ENCODE measurements at places on chromosomes 5 and 9. TPM values are rescaled to one million over a fixed set of nuclear protein-coding genes. Genes with fewer than 3 reads are reported as not detected.
A peak's percentile ranks its signal among the peaks of the same experiment; 100 is the strongest.

GRCh38 chr5:75482482-75482881 is 28.9 kb downstream of the CERT1 start:
- no peak for DNase-seq

GRCh38 chr9:98983295-98984268 is 39.9 kb downstream of the COL15A1 start:
- no peak for DNase-seq

Gene ABCA1
- 87.3 TPM for total RNA-seq

Gene LMBRD2
- 12.0 TPM for total RNA-seq

Gene C5orf52
- total RNA-seq = not detected

DNA sequence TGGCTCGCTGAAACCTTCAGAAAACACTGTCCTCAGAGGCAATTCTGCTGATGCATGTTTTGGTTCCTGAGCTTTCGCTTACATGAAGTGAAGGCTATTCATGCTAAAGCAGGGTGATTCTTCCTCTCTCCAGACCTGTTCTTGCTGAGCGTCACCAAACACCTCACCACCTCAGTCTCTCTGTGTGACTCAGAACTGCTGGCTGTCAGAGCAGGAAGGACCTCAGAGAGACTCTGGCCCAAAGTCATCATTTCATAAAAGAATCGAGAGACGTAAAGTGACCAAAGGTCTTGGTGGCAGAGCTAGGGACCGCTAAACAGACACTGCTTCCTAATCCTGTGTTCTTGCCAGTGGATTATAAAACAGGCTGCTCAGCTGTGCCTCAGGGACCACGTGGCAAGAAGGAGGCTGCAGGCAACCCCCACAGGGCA is 73.8 kb downstream of the LHFPL2 start:
- DNase-seq = no peak

DNA sequence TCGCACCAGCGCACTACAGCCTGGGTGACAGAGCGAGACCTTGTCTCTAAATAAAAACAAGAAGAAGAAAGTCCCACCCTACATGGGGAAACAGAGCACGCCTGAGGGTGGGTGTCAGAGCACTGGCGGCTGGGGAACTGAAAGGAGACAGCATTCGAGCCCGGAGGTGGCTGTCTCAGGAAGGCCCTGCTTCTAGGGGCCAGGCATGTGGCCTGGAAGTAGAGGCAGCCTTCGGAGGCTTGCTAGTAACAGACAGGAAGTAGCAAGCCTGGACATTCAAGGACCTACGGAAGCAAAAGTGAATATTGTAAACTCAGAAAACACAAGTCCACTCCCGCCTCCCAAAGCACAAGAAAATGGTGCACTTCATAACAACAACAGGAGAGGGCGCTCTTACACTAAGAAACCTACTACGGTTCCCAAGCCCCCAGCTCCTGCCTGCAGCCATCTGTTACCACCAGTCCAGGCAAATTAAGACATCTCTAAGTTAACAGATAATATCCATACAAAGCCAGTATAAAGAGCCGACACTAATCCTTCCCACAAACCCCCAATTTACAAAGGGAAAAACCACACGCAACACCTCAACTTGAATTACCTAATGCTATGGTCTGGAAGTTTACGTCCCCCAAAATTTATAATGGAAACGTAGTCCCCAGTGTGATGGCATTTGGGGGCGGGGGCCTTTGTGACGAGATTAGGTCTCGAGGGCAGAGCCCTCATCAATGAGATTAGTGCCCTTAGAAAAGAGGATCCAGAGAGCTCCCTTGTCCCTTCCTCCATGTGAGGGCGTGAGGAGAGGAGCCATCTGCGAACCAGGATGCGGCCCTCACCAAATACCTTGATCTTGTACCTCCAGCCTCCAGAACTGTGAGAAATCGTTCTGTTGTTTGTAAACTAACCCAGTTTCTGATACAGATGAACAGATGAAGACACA is 7.7 kb downstream of the RASGEF1C start:
- DNase-seq = no peak

DNA sequence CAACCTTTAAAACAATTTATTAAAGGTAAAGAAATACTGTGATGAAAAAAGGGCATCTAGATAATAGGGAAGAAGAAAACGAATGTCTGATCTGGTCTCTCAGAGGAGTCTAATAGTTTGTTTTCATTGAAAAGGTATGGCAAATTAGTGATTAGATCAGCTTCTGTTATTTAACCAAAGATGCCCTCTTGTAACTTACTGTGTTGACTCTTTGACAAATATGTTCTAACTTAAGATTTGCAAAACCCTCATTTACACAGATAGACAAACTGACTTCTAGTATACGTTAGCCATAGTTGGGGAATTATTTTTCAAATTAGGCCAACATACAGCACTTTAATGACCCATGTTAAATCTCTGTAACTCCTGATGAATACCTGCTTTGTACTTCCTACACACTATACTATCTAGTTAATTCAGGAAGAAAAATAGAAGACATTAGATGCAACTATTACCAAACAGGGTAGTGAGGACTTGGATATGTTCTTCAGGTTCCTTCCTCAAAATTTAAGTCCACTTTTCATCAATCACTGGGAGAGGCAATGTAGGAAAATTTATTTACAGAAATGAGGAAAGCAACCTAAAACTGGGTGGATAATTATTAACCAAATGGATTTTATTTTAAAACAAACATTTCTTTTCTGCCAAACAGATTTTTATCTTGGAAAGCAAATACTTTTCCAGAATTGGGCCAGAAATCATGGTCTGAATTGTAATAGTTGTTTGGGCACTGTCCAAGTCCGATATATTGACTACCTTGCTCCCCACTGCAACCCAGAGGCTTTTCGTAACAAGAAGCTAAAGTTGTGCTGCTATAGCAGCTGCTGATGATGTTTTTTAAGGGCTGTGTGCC is 66.4 kb upstream of the PPP2R2B start:
- DNase-seq = no peak

- DNase-seq = no peak
These were observed 13.7 kb upstream of the TRIM32 start for GRCh38 chr9:116673375-116673774.

Gene NSD1
- 35.5 TPM for total RNA-seq

DNA sequence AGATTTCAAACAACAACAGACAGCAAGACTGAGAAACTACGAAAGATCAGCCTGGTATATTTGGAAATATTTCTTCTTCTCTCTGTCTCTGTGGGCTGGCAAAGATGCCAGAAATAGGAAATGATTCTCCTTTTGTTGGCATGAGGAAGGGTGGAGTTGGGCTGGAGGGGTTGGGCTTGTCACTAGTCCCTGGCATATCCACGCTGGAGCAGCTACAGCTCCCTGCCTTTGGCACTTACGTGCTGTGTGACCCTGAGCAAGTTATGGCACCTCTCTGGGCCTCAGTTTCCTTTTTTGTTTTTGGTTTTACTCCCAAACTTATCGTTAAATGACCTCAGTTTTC is 354 bp upstream of the KCNMB1 start:
- no peak for DNase-seq

Gene LRRC14B
- not detected for total RNA-seq

- no peak for DNase-seq
These were observed at the start of gene PTGS1 for GRCh38 chr9:122370869-122371755. Gene PTGS1, plus strand, starts transcription at chr9:122371024. Its CDS starts 61 bp downstream, at chr9:122371085.

DNA sequence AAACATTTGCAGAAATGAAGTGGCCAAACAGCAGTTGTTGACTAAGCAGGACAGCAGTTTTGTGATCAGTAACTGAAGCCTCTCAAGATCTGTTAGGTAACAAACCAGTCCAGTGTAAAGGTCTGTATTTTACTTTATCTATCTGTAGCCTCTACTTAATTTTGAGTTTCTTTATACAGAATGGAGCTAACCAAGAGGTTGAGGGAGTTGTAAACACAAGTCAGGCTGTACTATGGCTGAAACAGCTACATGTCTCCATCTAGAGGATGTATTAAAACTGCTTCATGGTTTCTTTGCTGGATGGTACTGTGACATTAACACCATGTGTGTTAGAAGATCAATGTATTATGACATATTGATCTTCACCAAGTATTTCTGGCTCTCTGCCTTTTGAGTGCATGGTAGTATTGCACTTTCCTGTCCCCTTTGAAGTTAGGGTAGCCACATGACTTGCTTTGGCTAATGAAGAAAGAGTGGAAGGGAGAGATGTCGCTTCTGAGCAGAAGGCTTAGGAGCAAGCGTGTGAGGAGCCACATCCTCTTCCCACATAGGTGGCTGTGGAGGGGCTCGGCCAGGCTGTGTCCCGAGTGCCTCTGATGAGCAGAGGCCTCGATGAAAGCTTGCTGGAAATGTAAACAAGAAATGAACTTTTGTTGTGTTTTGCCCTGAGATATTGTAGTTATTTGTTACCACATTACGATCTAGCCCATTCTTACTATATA is 105.6 kb upstream of the PCA3 start:
- no peak for DNase-seq

DNA sequence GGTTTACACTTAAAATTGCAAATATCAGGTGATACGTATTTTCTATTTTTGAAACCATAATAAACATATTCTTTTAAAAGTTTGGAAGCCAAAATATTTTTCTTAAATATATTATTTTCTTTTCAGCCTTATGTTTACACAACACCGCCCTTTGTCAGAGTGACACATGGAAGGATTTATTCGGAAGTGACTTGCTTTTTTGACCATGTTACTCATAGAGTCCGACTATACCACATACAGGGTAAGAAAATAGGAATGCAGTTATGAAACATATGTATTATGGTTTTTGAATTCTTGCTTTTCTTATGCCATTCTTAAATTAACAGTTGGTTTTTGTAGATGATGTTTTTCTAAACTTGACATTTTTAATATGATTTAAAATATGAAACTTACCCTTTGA is 133.9 kb downstream of the MAN2A1 start:
- no peak for DNase-seq

Gene FOXD4L6
- not detected for total RNA-seq

GRCh38 chr5:96256795-96257470 is 176.1 kb downstream of the PCSK1 start:
- DNase-seq = no peak

- DNase-seq = peak; percentile 29
These were observed at the start of gene FBXL7 for GRCh38 chr5:15499528-15500324. Gene FBXL7, plus strand, starts transcription at chr5:15500180.

GRCh38 chr5:142150431-142150830 is 41.9 kb downstream of the NDFIP1 start:
- no peak for DNase-seq

GRCh38 chr5:152689250-152689711 is 284.2 kb upstream of the NMUR2 start:
- DNase-seq = no peak

GRCh38 chr9:12813960-12814876 is 39.4 kb downstream of the LURAP1L start:
- DNase-seq = no peak

DNA sequence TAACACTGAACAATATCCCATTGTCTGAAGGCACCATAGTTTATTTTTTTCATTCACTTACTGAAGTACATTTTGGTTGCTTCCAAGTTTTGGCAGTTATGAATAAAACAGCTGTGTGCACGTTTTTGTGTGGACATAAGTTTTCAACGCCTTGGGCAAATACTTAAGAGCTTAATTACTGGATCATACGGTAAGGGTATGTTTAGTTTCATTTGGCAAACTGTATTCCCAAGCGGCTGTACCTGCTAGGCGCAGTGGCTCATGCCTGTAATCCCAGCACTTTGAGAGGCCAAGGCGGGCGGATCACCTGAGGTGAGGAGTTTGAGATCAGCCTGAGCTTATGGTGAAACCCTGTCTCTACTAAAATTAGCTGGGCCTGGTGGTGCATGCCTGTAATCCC is 63.7 kb upstream of the FAM120A start:
- no peak for DNase-seq

- DNase-seq = no peak
These were observed 100.7 kb downstream of the DRD1 start for GRCh38 chr5:175343308-175343707.

GRCh38 chr5:18720002-18720401 is 1085.7 kb downstream of the TAF11L14 start:
- DNase-seq = no peak

- DNase-seq = no peak
These were observed 80.3 kb upstream of the FST start for GRCh38 chr5:53399926-53400697.

- DNase-seq = no peak
These were observed 456.2 kb downstream of the RASEF start for GRCh38 chr9:82606492-82607382.

Gene OSMR
- total RNA-seq = 106 TPM

- DNase-seq = no peak
These were observed 74.4 kb upstream of the EQTN start for GRCh38 chr9:27371382-27371781.

Gene ARL14EPL
- not detected for total RNA-seq

Gene NME5
- not detected for total RNA-seq

DNA sequence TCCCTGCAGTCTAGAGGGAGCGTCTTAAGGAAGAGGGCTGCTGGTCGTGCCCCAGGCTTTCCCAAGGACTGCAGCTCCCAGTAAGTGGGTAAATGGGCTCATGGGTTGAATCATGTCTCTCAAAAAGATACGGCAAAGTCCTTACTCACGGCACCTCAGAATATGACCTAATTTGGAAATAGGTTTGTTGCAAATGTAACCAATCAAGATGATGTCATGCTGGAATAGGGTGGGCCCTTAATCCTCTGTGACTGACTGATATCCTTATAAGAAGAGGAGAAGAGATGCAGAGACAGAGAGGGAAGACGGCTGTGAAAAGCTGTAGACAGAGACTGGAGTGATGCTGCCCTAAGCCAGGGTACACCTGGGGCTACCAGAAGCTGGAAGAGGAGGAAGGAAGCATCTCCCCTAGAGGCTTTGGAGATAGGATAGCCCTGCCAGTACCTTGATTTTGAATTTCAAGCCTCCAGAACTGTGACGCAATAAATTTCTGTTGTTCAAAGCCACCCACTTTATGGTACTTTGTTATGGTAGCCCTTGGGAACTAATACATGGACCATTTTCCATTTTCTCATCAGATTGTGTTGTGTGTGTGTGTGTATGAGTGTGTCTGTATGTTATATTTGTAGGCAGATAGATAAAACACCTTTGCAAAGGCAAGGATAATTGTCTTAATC is 15.0 kb downstream of the GALNT10 start:
- DNase-seq = no peak

DNA sequence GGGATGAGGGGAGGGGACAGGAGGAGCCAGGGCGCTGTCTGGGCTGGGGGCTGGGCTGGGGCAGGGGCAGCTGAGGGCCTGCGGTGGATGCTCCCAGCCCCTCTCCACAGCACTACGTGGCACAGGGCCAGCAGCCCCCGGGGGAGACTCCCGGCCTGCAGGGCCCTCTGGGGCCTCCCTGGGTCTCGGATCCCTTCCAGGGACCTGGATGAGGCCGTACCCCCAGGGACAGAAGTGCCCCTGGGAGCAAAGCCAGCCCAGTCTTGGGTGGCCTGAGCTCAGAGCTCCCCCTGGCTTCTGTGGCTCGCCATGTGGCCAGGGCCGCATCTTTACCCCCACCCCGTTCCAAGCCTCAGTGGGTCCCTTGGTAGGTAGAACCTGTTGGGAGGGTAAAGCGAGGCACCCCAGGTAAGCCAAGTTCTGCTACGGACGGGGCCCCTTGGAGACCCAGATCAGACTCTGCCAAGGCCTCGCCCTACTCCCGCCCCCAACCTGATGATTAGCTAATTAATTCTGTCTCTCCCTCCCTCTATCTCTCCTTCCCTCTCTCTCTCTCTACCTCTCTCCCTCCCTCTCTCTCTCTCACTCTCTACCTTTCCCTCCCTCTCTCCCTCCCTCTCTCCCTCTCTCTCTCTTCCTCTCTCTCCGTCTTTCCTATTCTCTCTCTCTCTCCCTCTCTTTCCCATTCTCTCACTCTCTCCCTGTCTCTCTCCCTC is 24.3 kb downstream of the KCNT1 start:
- no peak for DNase-seq
